LHCN-M2 (cell line): ENCODE measurements at places on chromosomes 2 and 18. TPM values are rescaled to one million over a fixed set of nuclear protein-coding genes. Genes with fewer than 3 reads are reported as not detected.

DNA sequence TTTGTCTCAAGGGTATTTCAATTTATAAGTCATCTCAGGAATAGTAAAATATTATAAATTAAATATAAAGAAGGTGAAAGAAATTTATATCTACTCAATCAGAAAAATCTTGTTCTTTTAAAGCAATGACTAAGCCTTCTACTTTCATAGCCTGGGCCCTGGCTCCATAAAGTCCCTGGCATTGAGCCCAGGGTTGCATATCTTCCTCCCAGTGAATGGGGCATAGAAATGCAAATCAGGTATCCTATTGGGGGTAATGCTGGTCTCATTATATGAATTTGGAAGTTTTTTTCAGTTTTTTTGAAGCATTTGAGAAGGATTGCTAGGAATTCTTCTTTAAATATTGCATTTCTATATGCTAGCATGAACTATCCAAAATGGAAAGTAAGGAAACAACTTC lies 73.9 kb upstream of the MC2R start:
- DNase-seq: no peak

Gene CXCR1
- total RNA-seq: not detected in 2 replicates

DNA sequence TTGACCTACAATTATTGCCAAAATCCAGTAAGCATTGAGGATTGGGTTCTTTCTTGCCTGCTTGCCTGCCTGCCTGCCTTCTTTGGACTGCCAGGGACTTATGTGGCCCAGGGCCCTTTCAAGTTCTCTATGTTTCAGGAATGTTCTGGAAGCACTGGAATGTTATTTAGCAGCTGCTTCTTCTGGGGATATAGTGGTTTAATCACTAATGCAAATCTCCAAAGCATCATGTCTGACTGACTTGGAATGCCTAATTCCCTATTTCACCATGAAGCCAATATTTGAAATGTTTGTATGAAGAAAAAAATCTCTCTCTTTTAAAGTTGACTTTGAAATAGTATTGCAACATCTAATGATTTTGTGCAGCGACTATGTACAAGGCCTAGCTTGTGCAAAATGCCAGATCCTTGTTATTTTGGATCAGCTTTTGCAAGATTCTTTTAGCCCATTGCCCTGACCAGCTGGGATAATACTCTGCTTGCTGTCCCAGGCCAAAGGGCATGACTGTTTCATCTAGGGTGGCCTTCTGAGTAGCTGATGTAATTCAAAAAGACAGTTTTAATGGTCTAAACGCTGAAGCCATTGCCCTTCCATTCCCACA lies 204.6 kb downstream of the RND3 start:
- DNase-seq: no peak

DNA sequence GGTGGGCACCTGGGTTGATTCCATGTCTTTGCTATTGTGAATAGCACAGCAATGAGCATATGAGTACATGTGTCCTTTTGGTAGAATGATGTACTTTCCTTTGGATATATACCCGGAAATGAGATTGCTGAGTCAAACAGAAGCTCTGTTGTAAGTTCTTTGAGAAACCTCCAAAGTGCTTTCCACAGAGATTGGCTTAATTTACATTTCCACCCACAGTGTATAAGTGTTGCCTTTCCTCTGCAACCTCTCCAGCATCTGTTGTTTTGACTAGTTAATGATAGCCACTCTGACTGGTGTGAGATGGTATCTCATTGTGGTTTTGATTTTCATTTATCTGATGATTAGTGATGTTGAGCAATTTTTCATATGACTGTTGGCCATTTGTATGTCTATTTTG lies 194.8 kb downstream of the ZNF804A start:
- DNase-seq: peak; percentile 2

Gene CREB1
- total RNA-seq: 23.1 and 37.2 TPM in 2 replicates

Gene RNF144A
- 0.06 TPM in 2 replicates for total RNA-seq

GRCh38 chr18:57433934-57434535 lies 1.1 kb upstream of the ONECUT2 start:
- DNase-seq: no peak

GRCh38 chr18:25189391-25190185 lies 162.4 kb downstream of the ZNF521 start:
- no peak for DNase-seq

Gene XDH
- total RNA-seq: 0.06 and 0.51 TPM in 2 replicates

DNA sequence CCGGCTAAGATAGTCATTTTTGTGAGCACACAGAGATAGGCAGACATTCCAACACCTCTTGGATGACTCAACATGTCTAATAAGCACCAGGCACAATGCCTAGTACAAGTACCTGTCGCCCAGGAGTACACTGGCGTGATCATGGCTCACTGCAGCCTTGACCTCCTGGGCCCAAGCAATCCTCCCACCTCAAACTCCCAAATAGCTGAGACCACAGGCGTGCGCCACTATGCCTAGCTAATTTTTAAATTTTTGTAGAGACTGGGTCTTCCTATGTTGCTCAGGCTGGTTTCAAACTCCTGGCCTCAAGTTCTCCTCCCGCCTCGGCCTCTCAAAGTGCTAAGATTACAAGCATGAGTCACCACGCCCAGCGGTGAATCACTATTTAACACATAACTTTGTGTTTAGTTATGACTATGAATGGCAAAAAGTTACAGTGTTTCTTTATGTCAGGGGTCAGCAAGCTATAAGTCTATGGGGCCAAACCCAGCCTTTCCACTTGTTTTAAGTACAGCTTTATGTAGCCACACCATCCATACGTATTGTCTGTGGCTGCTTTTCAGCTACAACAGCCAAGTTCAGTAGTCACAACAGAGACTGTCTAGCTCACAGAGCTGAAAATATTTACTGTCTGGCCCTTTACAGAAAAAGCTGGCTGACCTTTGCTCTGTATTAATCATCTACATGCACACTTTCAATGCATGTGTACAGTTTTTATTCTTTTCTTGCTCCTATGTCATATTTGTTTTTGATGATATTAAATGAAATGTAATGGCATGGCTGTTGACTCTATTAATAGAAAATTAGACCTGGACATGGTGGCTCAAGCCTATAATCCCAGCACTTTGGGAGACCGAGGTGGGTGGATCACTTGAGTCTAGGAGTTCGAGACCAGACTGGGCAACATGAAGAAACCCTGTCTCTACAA lies 18.7 kb downstream of the ORC2 start:
- DNase-seq: peak; percentile 83

- no peak for DNase-seq
Observed at GRCh38 chr2:7567646-7568045, 650.4 kb downstream of the RNF144A start.

Gene OR6B2
- total RNA-seq: not detected in 2 replicates

Gene CCDC150
- 10.2 and 11.3 TPM in 2 replicates for total RNA-seq

DNA sequence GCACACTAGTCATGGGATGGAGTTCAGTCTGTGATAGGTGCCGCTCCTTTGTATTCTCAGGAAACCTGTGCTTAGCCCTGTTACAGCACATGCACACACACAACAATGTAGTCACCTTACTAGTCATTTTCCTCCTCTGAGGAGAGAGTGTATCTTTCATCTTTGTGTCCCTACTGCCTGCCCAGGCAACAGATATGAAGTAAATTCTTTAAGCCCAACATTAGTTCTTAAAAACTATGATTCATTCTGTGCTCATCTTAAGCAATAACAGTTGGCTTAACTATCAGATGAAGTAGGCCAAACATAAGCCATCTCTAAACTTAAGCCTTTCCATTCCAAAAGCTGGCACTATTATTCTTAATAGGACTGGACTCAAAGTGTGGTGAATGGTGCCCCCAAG lies 186.5 kb downstream of the LNPK start:
- peak; percentile 62 for DNase-seq

Gene PLA2R1
- total RNA-seq: 5.3 and 7.1 TPM in 2 replicates

GRCh38 chr2:239597216-239597615 lies 196.4 kb upstream of the HDAC4 start:
- DNase-seq: no peak

- DNase-seq: no peak
Observed at GRCh38 chr2:111166115-111166514, 45.4 kb downstream of the BCL2L11 start.

DNA sequence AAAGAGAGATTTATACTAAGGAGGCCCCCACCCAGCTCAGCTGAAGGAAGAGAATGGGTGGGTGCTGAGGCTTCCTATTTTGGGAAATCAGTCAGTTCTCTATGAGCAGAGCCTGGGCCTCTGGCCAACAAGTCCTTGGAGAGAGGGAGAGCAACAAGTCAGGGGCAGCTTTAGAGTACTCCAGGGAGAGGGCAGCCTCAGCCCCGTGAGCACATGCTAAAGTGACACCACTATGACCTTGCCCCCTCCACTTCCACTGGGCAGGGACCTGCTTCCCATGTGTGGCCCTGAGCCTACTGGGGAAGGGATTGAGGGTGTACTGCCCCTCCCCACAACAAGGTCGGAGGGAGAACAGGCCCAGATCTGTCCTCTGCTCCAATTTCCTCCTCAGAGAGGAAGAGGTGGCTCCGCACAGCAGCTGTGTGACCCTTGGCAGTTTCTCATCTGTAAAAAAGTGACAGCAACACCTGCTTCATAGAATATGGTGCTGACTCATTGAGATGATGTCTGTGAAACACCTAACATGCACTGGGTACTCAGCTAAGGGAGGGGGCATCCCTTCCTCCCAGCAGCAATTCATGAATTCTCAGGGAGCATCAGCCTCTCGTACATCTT lies 72.9 kb downstream of the CLHC1 start:
- peak; percentile 98 for DNase-seq
